Activated CD4-positive, CD25-positive, alpha-beta regulatory T cell (primary cell): ENCODE measurements at places on chromosomes 13 and 19.

- no peak for DNase-seq
Measured at GRCh38 chr19:34383599-34383998, 18.6 kb downstream of the GPI start.

- no peak for DNase-seq
Measured at GRCh38 chr13:96898646-96899254, 95.5 kb downstream of the OXGR1 start.

DNA sequence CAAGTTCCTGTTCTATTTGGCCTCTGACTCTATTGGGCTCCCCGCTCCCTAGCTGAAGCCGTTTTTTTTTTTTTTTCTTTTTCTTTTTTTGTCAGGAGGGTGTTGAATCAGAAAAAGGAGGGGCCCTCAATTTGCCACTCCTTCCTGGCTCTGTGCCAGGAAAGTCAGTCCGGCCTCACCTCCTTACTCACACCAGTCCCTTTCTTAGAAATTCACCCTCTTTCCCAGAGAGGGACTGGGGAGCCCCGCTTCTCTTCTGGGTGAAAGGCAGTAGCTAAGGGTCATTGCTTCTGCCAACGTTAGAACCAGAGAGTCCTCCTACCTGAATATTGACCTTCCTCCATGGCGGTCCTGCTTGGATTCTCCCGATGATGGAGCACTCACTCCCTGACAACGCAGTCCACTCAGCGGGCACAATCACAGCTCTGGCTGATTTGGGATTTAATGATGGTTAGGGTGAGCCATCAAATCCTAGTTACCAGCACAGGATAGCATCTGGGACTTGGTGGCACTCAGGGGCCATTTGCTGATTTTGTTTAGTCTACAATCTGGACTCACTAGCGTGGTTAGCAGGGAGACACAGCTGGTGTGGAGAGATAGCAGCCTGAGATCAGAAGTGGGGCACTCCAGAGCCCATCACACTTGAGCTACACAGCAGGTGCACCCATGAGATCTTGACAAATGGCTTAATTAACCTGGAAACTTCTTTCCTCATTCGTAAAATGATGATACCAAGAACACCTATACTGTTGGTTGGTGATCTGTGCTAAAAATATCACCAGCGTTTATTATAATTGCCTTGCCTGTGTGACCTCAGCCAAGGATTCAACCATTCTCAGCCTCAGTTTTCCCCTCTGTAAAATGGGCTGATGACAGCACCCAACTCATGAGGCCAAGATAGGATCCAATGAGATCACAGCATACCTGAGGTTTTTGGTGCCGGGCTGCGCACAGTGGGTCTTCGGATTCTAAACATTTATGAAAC, 2.2 kb downstream of the FCER2 start:
- DNase-seq: no peak

DNA sequence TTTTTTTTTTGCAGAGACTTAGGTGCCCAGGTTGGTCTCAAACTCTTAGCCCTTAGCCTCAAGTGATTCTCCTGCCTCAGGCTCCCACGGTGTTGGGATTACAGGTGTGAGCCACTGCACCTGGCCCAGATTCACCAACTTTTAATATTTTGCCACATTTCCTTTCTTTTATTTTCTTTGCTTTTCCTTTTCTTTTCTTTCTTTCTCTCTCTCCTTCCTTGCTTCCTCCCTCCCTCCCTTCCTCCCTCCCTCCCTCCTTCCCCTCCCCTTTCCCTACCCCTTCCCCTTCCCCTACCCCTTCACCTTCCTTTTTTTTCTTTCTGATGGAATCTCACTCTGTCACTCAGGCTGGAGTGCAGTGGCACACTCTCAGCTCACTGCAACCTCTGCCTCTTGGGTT, 35.3 kb downstream of the BICRA start:
- no peak for DNase-seq

DNA sequence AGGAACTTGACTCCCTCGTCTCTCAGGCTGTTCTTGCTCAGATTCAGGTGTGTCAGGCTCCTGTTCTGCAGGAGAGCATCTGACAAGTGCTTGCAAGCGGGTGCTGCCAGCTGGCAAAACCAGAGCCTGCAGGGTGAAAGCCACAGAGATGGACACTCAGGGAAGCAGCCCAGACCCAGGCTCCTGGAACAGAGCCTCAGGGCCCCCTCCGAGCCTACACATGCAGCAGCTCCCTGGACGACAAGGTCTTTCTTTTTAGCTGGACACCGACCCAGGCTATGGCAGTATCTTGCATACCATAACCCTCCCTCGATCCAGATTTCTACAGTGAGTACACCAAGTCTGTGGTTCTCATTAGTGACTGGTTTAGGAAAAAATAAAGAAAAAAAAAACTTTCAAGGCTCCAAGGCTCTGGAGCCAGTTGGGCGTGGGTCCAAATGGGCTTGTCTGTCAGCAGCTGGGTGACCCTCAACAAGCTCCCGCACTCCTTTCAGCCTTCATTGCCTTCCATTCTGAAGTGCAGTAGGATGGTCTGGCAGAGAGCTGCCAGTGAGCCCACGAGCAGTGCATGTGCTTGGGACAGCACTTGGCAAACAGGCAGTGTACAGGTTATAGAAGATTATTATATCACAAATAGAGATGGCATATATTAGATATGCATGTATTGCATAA, 29.9 kb downstream of the NLRP13 start:
- DNase-seq: no peak

GRCh38 chr13:110231348-110232047, 75.5 kb downstream of the COL4A1 start:
- DNase-seq: no peak

GRCh38 chr19:9037400-9038062, 27.3 kb upstream of the MUC16 start:
- DNase-seq: no peak

DNA sequence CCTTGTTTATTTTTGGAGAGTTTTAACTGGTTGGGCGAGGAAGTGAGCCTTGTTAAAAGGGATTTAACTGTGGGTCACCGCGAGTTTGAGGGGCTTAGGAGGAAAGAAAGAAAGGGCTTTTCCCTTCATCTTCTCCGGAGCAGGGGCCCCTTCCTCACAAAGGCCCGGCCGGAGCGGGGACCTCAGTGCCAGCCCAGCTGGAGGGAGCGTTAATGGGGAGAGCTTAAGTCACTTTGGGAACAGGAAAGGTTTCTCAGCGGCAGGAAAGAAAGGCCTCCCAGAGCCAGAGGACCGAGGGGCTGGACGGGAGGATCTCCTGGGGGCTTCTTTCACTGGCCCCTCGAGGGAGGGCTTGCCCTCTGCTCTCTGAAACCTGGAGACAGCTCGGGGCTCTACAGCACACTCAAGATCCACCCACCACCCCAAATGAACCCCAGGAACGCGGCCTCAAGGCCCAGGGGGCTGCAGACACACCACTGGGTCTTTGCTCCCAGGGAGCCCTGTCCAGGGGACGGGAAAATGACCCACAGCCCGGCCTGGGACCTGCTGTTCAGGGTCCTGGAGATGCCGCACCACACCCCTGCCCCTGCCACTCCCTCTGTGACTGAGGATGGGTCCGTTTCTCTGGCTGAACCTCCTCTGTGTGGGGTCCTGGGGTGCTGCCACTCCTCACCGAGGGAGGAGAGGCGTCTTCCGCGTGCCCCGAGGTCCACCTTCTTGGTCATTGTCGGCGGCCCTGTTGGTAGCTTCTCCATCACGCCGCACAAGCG, 128.3 kb downstream of the URI1 start:
- DNase-seq: no peak

DNA sequence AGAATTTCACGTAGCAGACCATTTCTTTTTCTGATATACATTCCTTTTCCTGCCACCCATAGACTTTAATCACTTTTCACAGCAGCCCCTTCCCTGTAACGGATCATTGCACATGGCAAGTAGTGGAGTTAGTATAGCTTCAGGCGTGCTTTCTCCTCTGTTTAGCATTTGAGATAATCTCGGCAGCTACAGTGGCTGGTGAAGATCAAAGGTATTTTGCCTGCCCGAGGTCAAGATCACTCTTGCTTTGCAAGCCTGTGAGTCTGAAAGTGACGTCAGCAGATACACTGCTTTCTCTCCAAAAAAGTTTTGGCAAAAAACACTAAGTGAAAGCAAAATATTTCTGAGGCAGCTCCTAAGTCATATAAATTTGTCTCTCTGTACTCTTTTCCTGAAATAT, 260.0 kb downstream of the NDFIP2 start:
- no peak for DNase-seq

GRCh38 chr19:52898101-52898500, 666 bp upstream of the ZNF320 start:
- no peak for DNase-seq

DNA sequence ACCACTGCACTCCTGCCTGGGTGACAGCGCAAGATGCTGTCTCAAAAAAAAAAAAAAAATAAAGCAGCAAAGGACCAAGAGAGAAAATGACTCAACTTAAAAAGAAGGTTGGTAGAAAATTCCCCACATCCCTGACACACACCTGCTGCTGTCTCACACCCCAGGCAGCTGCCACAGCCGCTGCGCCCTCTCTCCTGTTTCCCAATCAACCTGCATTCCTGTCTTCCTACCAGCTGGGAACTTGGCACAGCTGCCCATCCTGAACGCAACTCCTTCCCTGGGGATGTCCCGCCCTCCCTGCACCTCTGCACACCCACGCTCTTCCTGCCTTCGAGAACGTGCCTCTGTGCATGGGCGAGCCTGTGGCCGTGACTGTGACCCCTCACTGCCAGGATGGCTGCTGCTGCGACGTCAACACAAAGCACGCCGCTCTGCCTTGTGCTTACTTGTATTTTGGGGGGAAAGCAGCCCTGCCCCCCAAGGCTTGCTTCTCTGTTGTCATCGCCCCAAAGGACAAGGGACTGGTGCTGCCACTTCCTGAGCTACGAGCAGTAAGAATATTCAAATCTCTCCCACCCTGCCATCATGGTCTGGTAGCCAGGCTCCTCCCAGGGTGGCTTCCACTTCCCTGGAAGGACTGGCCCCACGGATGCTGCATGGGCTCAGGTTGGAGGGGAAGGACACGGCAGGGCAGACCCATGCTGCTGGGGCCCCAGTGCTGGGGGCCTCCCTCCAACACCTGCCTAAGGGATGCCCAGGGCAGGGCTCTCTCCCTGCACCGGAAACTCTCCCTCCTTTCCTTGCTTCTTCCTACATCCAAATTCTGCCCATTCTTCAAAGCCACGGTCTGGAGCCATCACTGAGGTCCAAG, 20.7 kb downstream of the SH3GL1 start:
- no peak for DNase-seq

- no peak for DNase-seq
Measured at GRCh38 chr13:79482281-79482970, 1.5 kb downstream of the NDFIP2 start.

- no peak for DNase-seq
Measured at GRCh38 chr13:74574964-74575728, 440.9 kb upstream of the KLF12 start.

GRCh38 chr13:111614613-111615012, 294.2 kb downstream of the TEX29 start:
- DNase-seq: no peak

DNA sequence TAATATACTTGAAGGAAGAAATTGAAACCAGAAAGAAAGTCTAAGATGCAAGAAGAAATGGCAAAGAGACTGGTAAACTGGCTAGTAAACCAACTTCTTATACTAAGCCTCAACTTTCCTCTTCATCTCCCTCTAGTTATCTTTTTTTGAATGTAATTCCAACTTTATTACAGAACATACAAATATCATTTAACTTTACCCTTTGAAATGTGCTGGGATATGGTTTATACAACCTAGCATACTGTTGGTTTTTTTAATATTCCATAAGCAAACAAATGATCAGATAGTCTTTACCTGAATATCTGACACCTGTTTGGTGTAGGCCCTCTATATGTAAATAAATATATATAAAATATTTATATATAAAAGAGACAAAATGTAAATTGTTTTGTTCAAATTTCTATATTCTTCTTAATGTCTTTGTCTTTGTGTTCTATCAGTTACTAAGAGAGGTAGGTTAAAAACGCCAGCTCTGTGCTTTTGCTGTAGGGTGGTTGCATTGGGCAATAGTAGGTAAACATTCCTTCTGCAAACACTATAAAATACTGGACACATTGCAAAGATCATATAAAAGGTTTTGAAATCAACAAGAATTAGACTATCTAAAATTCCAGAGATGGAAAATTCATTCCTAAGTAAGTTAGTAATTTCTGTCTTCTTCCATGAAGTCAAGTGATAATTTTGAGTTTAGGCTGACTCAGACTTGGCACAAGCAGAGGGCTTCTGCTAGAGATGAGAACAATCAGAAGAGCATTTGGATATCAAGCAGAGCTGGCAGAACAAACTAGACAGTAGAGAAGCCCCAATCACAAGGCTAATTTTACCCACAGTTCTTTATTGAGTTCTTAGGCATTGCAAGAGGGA, 383.3 kb downstream of the RFC3 start:
- DNase-seq: no peak

- no peak for DNase-seq
Measured at GRCh38 chr13:64248371-64249065, 2832.9 kb upstream of the PCDH20 start.

- no peak for DNase-seq
Measured at GRCh38 chr19:17997969-17998826, 9.8 kb upstream of the ARRDC2 start.

DNA sequence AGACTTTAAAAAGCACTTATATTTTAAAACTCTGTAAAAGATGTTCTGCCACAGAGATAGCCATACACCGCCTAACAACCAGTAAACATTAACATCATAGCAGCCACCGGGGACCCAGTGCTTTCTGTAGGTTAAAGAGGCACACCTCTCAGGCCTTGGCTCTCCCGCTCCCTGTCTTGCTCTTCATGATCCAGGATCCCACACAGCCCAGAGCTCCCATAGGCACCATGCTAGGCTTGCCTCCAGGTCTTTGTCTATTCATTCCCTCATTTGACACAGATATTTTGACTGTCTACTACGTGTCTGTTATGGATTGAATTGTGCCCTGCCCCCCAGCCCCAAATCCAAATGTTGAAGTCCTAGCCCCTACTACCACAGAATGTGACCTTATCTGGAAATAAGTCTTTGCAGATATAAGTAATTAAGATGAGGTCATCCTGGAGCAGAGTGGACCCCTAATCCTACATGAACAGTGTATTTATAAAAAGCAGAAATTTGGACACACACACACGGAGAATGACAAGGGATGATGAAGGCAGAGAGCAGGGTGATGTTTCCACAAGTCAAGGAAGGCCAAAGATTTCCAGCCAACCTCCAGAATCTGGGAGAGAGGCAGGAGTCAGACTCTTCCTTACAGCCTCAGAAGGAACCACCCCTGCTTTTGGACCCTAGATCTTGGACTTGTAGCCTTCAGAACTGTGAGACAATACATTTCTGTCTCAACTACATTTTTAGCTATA, 272.6 kb downstream of the DNAJC15 start:
- DNase-seq: no peak

DNA sequence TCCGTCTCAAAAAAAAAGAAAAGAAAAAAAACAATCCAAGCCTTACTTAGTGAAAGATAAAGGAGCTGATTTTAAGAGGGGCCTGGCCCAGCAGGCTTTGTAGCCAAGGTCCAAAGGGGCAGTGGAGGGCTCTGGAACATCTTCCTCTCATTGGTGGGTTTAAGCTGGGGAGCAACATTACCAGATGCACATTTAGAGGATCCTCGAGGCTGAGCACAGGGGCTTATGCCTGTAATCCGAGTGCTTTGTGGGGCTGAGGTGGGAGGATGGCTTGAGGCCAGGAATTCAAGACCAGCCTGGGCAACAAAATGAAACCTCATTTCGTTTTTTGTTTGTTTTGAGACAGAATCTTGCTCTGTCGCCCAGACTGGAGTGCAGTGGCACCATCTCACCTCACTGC, 8.0 kb upstream of the TMEM160 start:
- no peak for DNase-seq
